ENCODE measurements at places on chromosomes 3 and 15. TPM values are rescaled to one million over a fixed set of nuclear protein-coding genes. Genes with fewer than 3 reads are reported as not detected.
A peak's percentile ranks its signal among the peaks of the same experiment; 100 is the strongest.

GRCh38 chr3:148512648-148513047 is 185.1 kb upstream of the AGTR1 start:
- H3K27me3 ChIP-seq = no peaks in the 10 kb centered on the region
- no peaks in the 10 kb centered on the region for H3K4me1 ChIP-seq
- H3K36me3 ChIP-seq = no peaks in the 10 kb centered on the region
- H3K27ac ChIP-seq = no peak overlapping the region

DNA sequence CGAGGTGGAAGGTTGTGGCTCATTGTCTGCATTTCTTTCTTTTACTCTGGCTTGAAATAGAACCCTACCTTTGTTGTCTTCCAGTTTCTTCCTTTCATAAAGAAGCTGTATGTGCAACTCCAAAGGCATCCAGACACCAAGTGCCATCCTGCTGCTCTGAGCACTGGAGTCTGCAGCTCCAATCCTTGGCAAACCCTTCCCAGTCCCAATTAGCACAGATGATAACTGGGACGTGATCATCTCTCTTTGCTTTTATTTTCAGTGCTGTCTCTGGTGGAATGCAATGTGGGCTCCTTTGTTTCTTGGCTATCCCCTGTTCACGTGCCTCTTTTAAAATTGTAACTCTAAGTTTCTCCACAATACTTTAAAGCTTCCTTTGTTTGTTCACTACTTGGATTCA is 140.9 kb downstream of the AQP9 start:
- peaks cover 2% of the 10 kb centered on the region for H3K27me3 ChIP-seq
- H3K4me3 ChIP-seq = no peak overlapping the region
- no peak for DNase-seq

GOLGA6A gene
- total RNA-seq = not detected

GRCh38 chr15:66893294-66893693 is 172.1 kb upstream of the SMAD3 start:
- no peaks in the 10 kb centered on the region for H3K4me1 ChIP-seq
- H3K27ac ChIP-seq = no peak overlapping the region
- no peaks in the 10 kb centered on the region for H3K27me3 ChIP-seq

DNA sequence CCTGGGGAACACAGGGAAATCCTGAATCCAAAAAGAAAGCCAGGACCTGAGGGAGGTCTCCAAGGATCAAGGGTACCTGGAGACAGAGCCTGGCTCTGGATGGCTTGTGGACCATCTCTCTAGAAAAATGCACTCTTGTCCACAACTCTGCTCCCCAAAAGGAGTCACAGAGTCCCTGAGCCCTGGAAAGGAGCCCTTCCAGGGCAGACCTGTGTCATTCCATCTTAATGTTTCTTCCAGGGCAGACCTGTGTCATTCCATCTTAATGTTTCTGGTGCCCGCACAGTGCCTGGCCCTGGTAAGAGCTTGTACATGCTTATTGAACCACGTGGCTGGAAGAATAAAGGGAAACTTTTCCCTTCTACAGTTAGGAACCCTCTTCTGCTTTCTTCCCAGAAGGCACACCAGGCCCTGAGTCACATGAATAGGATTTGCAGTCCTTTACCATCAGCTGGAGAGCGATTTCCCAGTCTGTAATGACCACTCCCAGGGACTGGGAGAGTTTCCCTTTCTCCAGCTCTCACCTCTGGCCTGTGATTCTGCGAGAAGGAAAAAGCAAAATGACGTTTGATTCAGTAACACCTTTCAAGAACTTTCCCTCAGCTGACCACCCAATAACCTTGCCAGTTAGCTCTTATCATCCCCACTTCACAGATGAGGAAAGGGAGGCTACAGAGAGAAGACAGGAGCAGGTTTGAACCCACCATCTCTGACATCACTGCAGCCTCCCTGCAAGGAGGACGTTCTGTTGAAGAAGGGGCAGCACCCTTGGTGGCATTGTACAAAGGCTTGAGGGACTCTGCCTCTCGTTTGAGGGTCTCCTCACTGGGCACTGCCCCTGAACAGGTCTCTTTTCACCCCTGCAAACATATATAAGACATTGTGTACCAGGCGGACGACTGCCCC is 35.8 kb upstream of the SLCO2A1 start:
- no peaks in the 10 kb centered on the region for H3K4me1 ChIP-seq
- no peaks in the 10 kb centered on the region for H3K27me3 ChIP-seq
- H3K36me3 ChIP-seq = no peaks in the 10 kb centered on the region

ATP11B gene
- total RNA-seq = 172 TPM

DNA sequence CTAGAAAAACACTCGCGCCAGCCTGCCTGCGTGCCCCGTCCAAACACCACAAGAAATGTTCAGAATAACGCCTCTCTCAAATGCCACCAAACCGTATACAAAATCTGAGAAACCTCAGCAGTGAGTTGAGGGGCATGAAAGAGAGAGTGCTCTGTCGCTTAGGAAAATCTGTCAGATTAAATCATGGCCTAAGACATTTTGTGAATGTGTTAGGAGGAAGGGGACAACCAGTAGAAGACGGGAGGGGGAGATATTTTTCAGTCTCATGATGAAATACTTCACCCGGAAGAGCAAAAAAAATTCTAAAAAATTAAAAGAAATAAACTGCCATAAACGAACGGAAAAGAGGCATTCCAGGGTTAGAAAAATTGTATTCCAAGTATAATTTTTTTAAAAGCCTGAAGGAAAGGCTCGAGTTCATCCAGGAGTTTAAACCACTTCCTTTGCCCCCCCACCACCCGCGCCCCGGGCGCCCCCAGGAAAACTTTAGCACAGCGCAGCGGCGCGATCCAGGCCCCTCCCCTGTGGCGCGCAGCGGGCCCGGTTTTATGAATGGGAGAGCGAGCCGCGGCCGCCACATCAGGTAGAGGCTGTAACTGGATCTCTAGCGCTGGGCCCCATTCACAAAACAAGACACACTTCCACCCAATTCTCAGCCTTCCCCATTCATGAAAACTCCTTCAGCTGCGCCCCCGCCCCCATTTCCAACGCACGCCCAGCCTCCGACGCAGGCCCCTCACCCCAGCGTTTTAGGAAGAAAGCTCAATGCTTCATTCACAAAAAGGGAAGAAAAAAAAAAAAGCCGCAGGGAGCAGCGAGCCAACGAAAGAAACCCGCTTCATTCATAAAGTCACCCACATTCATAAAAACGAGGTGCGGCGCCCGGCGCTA is 1.4 kb downstream of the ETV5 start:
- peaks cover 32% of the 10 kb centered on the region for H3K4me1 ChIP-seq
- H3K36me3 ChIP-seq = no peaks in the 10 kb centered on the region
- H3K27ac ChIP-seq = no peak overlapping the region
- H3K27me3 ChIP-seq = peaks cover 49% of the 10 kb centered on the region
- peak overlapping the region; percentile 57 for H3K4me3 ChIP-seq
- peak; percentile 62 for DNase-seq

FBXL2 gene
- total RNA-seq = not detected

IL5RA gene
- total RNA-seq = not detected

DUOXA2 gene
- not detected for total RNA-seq

DNA sequence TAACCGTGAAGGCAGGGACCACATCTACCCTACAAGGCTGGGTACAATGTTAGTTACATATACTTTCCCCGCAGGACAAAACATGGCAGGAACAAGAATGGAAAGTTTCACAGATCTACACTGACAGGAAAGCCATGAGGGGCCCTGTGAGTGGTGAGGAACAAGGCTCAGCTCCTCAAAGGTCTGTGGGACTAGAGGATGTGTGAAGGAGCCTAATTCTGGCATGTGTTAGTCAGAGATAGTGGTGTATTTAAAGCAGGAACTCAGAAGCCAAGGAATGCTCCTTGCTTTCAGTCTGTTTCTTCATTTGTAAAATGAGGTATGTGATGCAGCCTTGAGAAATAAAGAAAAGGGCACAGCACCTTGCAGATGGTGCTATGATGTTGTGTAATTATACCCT is 25.1 kb downstream of the ETV5 start:
- no peak for DNase-seq
- H3K27ac ChIP-seq = no peak overlapping the region

ZBED2 gene
- total RNA-seq = not detected

DNA sequence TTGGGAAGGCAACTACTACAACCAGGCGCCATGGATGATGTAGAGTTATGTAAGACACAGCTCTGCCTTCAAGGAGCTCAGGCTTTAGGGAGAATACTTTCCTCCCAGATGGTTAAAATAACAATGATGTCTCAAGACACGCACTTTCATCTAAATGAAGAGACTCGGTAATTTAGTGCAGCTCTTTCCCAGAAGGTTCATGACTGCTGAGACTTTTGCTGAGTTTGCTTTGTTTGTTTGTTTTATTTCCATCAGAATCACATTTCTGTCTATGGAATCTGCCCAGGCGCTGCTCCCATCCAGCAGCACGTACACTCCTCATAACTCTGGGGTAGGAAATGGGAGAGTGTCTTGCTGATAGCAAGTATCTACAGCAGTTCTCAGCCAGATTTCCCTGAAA is 33.9 kb upstream of the MEX3B start:
- no peaks in the 10 kb centered on the region for H3K27me3 ChIP-seq
- no peaks in the 10 kb centered on the region for H3K36me3 ChIP-seq
- H3K4me3 ChIP-seq = no peak overlapping the region

- no peak for DNase-seq
- no peak overlapping the region for H3K4me3 ChIP-seq
- H3K27ac ChIP-seq = no peak overlapping the region
- no peaks in the 10 kb centered on the region for H3K4me1 ChIP-seq
- H3K27me3 ChIP-seq = no peaks in the 10 kb centered on the region
Observed at GRCh38 chr15:51180011-51180410, 85.3 kb upstream of the TNFAIP8L3 start.

RPP25 gene
- 0.50 TPM for total RNA-seq

All from natural killer cell (primary cell).